Fibroblast of skin of left biceps (primary cell): ENCODE measurements at places on chromosomes 5 and 9.
A peak's percentile ranks its signal among the peaks of the same experiment; 100 is the strongest.

DNA sequence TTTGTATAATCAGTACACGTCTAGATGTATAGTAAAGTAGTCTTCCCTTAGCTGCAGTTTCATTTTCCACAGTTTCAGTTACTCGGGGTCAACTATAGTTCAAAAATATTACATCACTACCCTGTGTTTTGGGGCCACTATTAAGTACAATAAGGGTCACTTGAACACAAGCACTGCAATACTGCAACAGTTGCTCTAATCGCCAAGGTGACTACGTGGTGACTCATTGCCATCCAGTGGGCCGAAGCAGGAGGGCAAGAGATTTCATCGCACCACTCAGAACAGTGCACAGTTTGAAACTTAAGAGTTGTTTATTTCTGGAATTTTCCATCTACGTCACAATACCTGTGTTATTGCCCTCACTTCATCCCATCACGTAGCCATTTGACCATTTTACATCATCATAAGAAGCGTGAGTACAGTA is at the start of gene ARL14EPL:
TSS of gene ARL14EPL (plus strand) at position 379 of the 424 bp plus-strand sequence. CDS start 18,994 bp downstream, outside the sequence.
- DNase-seq, result peak; percentile 16

DNA sequence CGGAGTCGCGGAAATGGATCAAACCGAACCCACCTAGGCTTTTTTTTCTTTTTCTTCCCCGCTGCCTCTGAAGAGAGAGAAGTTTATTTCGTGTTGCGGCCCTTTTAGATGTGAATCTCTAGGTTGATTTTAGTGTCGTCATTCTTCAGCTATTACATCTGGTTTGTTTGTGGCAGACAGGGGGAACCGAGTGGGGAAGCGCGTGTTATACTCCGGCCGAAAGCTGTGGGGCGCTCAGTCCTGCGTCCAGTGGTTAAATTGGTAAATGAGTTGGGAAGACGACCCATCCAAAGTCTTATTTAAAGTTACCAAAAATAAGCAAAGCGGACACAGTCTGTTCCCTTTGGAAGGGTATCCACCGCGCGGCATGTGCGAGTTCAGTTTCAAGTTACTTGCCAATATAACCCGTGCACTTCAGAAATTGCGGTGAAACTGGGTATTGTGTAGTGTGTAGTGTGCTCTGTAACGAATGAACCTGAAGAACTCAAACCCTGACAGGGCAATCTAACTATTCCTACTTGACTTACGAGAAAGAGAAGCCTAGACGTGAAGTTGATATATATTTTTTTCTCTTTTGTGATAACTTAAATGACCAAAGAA is 1.3 kb downstream of the MAN2A1 start:
- DNase-seq, result peak; percentile 53

- no peak for DNase-seq
These were observed 37.3 kb downstream of the ARHGAP26 start for GRCh38 chr5:142807372-142807911.

DNA sequence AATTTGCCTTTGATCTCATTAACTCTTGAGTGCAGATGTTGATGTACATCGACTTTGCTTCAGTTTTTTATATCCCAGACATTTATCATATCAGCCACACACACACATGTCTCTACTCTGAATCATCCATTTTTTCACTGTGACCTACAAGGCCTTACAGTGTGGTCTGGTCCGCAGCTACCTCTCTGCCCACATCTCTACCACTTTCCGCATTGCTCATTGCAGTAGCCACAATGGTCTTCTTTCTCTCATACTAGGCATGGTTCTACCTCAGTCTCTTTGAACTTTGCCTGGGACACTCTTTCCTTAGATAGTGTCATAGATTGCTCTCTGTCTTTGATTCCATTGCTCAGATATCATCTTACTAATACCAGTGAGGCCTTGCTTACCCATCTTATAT is 87.9 kb upstream of the FSD1L start:
- no peak for DNase-seq

DNA sequence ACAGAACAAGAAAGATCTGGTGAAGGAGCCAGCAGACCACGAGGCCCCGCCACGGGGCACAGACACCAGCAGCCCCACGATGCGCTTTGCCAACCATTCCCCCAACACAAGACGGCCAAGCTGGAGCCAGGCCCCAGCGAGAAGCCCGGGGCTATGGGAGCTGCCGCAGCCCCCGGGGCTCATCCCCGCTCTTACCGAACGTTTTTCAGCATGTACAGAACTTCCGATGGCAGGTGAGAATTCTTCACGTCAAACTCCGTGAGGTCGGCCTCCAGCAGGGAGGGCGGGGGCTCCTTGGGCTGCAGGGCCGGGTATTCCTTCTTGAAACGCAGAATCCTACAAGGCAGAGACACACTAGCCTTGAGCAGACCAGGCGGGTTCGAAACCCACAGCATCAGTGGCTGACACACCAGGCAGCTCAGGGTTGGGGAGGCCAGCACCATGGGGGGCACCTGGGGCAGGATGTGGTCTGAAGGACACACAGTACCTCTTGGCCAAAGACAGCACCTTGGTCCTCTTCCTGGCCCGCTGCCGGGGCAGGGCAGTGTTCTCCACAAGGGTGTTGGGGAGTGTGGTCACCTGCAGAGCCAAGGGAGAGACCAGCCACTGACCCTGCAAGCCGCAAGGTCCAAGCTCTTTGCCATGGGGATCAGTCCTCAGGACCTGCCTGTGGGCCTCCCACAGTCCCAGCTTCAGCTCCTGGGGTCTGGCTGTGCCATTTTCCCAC is 6.8 kb downstream of the PNPLA7 start:
- no peak for DNase-seq

- no peak for DNase-seq
These were observed 181.0 kb upstream of the PITX1 start for GRCh38 chr5:135214897-135215616.

DNA sequence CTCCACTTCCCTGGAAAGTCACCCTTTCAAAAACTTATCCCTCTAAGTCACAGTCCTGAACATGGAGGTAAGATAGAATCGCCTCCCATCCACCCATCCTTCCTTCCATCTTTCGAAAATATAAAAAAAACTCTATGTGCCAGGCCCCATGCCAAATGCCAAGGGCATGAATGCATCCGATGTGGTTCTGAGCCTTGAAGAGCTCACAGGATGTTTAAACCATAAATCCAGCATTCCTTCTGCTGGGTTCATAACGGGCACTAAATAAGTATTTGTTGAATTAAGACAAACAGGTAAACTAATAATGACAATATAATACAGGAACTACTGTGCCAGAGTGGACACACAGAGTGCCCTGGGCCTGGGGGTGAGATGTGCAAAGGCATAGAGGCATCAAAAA is 147.3 kb downstream of the TTLL11 start:
- DNase-seq, result no peak

DNA sequence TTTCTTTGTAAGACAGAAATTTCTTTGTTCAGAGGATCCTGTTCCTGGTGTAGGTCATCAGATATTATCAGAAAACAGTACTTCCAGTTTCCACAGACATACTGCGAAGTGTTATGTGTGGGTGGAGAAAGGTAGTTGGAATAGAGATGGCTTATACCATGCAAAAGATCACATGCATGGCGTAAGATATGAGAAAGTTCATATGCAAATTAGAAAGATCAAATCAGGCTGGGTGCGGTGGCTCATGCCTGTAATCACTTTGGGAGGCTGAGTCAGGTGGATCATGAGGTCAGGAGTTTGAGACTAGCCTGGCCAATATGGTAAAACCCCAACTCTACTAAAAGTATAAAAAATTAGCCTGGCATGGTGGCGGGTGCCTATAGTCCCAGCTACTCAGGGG is 65.2 kb upstream of the GLIS3 start:
- no peak for DNase-seq
